ENCODE measurements at places on chromosomes 2 and 18. TPM values are rescaled to one million over a fixed set of nuclear protein-coding genes. Genes with fewer than 3 reads are reported as not detected.

The AMER3 gene
- not detected for polyA plus RNA-seq

DNA sequence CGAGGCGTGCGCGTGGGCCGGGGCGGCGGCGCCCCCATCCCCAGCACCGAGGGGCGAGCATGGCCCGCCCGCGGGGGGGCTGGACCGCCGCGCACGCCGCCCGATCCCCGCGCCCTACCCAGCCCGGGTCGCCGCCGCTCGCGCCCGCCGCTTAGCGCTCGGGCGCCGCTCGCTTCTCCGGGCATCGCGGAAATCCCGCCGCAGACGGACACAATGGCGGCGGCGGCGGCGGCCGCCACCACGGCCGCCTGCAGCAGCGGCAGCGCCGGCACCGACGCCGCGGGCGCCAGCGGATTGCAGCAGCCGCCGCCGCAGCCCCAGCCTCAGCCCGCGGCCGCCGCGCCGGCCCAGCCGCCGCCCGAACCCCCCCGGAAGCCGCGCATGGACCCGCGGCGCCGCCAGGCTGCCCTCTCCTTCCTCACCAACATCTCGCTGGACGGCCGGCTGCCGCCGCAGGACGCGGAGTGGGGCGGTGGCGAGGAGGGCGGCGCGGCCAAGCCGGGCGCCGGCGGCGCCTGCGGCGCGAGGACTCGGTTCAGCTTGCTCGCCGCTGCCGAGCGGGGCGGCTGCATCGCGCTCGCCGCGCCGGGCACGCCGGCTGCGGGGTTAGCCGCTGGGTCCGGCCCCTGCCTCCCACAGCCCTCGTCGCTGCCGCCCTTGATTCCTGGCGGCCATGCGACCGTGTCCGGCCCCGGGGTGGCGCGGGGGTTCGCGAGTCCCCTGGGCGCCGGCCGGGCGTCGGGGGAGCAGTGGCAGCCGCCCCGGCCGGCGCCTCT is 453 bp downstream of the CABLES1 start:
- DNase-seq = no peak

- no peak for DNase-seq
Observed at GRCh38 chr18:5444847-5445246, 99.0 kb downstream of the EPB41L3 start.

GRCh38 chr2:217151509-217152206 is 291.8 kb upstream of the TNP1 start:
- no peak for DNase-seq

- DNase-seq = no peak
Observed at GRCh38 chr2:235433860-235434259, 60.0 kb upstream of the AGAP1 start.

- no peak for DNase-seq
Observed at GRCh38 chr2:41932241-41933045, 115.4 kb upstream of the PKDCC start.
